HEK293T (cell line): ENCODE measurements at places on chromosomes 1 and 21.

- no peak for DNase-seq
Observed at GRCh38 chr1:41590331-41590730, 105.8 kb upstream of the EDN2 start.

- no peak for DNase-seq
Observed at GRCh38 chr1:23957096-23957495, 2.5 kb upstream of the PNRC2 start.

GRCh38 chr1:156051011-156051725, 2.4 kb downstream of the UBQLN4 start:
- DNase-seq = no peak

DNA sequence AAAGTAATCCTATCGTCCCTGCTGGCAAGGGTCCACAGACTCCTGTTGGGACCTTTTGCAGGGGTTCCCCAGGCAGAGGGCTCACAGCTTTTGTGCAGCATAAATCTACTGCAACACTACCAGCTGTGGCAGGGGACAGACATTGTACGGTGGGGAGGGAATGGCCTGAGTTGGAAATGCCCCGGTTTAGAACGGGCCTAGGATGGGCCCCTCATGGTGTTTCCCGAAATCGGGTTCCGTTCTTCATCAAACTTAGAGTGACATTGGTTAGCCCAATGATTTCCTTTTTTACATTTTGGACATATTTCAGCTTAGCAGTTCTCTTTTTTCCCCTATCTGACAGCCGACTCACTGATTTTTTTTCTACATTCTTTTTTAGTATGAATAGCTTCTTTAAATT, 26.5 kb upstream of the SAMD11 start:
- no peak for DNase-seq

DNA sequence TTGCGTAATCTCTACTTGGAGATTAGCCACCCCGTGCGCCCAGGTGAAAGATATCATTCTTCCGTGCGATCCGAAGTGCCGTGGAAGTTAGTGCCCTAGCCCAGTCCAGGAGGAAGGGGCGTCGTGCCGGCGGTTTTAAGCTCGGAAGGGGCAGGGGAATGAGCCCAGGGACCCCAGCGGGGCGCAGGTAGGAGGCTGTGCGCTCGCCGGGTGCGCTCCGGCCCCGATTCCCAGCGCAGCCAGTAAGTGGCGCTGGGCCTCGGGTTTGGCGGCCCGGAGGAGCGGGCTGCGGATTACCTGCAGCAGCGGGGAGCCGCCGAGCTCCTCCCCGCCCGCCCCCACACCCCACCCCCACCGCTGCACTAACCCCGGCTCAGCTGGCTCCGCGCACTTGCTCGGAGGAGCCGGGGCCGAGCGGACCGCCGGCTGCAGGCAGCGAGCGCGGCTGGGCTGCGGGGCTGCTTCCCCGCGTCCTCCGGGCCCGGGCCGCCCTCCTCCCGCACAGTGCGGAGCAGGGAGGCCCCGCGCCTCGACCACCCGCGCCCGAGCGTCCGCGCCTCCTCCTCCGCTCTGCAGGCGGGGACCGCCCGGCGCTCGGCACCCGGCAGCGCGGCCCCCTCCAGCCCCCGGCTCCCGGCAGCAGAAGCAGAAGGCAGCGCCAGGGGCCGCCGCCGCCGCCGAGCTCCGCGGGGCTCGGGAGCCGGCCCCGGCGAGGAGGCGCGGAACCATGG, at the start of gene RYR2:
Gene RYR2, plus strand, starts transcription at position 390 of the 731 bp plus-strand sequence. Its CDS starts 338 bp downstream, at position 728.
- DNase-seq = peak; percentile 88

GRCh38 chr1:80310703-80311245, 1304.2 kb upstream of the ADGRL4 start:
- no peak for DNase-seq

DNA sequence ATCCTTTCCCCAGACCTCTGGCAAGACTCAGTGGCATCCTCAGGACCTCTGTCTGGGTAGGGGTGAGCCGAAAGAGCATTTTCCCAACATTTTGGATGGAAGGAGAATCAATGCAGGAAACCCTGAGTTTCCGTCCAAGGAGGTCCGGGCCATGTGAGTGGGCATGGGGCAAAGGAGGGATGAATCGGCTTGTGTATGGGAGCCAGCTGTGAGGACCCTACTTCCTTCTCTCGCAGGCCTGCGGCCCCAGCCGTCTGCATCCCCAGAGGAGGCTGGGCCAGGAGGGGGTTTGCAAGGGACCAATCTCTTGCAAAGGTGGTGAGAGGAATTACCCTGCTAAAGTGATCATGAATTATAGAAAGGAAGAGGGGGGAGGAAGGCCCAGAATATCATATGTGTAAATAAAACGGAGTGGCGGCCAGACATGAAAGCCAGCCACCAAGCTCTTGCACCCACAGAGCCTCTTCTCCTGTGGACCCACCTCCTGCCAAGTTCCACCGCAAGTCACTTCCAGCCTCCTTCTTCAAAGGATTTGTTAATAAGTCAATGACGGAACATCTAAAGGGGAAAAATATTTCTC, 48.2 kb upstream of the POU3F1 start:
- DNase-seq = no peak

- DNase-seq = no peak
Observed at GRCh38 chr1:103898576-103899345, 149.1 kb downstream of the AMY1C start.

DNA sequence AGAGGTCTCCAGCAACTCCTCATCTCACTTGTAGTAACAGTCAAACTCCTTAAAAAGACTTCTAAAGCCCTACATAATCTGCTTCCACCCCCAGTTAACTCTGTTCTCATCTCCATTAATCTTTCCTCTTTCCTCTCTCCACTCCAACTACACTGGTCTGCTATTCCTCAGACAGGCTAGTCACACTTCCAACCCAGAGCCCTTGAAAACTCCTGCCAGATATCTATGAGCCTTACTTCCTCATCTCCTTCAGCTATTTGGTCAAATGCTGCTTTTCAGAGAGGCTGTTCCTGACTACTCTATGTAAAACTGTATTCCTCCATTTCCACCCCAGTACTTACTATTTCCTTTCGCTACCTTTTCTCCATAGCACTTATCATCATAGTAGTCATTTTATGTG, 24.4 kb downstream of the PCP4L1 start:
- no peak for DNase-seq

DNA sequence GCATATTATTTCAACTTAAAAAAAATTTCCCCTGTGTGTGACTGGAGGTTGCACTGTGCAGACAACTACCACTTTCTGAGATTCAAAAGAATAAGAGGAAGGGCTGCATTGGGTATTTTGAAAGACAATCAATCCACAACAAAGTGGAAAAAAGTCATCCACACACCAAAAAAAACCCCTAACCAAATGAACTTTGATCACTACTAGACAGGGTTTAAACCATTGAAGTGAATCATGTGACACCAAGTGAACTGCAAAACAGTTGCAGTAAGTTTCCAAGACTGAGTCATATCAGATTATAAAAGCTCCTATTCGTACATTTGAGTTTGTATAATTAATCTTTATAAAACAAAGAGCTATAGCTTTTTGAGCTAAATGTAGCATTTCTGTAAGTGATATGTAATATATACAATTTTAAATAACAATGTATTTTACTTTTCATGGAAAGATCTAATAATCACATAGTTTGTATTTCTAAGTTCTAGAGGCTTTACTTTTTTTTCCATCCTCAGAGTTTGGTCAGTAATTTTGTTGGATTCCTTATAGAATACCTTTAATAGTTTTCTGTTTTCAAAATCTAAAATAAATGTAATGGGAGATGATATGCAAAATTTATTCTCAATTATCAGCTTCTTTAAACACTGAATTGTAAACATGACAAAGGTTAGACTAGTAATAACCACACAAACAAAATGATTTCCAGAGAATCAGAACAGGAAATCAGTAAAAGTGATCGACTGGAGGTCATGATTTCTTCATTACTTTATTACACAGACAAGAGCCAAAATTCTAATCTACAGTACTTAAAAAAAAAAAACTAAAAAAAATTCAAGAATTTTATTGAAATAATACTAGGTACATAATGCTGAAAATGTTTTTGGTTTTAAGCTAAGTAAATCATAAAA, 50.5 kb upstream of the GFI1 start:
- DNase-seq = no peak

DNA sequence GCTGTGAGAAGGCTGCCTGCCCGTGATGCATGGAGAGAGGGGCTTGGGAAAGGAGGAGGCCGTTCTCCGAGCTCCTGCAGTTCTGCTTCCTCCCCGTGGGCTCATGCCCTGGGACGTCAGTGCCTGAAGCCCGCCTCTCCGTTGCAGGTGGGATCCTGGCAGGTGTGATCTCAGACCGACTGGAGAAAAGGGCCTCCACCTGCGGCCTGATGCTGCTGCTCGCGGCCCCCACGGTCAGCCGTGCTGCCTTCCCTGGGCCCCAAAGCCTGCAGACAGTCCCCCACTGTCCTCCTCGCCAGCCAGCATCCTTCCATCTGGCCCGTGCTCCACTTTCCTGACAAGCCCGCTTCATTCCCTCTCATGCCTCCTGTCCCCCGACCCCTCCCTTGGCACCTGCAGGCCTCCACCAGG, 50.9 kb downstream of the SLC37A1 start:
- DNase-seq = no peak
